ENCODE measurements at places on chromosomes 7 and 10.

- peak; percentile 48 for DNase-seq
Measured at GRCh38 chr10:103692436-103692951, 162.9 kb downstream of the SH3PXD2A start.

- DNase-seq, result no peak
Measured at GRCh38 chr10:94496010-94496409, 49.6 kb upstream of the HELLS start.

DNA sequence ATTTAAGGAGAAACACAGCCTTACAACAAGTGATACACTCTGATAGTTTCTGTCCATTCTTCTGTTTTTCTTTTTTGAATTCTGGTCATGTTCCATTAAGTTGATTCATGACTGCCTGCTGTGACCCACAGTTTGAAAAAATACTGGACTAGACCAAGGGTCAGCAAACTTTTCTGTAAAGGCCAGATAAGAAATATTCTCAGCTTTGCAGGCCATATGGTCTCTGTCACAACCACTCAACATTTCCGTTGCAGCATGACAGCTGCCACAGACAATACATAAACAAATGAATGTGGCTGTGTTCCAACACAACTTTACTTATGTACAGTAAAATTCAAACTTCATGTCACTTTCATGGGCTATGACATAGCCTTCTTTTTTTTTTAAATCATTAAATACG is 156.7 kb downstream of the PLXNA4 start:
- DNase-seq, result no peak

DNA sequence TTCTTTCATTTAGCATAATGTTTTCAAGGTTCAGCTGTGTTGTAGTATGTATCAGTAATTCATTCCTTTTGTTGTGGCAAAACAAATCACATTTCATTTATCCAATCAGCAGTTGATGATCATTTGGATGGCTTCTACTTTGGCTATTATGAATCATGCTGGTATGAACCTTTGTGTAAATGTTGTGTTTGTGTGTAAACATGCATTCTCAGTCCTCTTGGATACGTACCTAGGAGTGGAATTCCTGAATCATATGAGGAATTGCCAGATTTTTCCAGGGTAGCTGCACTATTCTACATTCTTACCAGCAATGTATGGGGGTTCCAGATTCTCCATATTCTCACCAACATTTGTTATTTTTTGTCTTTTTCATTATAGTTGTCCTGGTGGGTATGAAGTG is 578.5 kb upstream of the MKI67 start:
- no peak for DNase-seq

DNA sequence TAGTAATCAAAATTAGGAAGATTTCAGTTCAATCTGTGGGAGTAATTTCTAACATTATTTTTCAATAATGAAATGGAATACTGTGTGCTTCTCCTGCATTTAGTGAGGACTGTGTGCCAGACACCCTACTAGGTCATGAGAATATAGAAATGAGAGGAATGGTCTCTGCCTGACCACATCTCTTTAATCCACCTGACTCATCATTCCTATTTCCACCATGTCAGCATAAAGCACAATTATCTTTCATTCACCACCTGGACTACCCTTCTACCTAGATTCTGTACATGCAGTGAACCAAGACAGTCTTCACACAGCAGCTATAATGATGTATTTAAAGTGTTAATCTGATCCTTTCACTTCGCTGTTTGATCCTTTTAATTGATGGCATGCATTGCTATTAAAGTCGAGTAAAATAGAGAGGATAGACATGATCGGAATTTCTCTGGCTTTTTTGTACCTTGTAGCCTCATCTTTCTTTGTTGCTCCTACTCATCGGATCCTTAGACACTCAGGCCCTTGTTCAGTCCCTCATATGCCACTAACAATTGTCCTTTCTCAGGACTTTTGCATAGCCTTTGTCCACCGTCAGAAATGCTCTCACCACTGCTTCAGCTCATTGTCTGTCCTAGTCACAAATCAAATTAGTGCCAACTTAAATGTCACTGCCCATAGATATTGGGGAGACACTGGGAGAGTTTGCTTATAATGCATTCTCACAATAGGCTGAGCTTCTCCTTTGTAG is 1037.1 kb downstream of the REEP3 start:
- no peak for DNase-seq

- no peak for DNase-seq
Measured at GRCh38 chr10:125149036-125149679, 11.2 kb downstream of the CTBP2 start.

DNA sequence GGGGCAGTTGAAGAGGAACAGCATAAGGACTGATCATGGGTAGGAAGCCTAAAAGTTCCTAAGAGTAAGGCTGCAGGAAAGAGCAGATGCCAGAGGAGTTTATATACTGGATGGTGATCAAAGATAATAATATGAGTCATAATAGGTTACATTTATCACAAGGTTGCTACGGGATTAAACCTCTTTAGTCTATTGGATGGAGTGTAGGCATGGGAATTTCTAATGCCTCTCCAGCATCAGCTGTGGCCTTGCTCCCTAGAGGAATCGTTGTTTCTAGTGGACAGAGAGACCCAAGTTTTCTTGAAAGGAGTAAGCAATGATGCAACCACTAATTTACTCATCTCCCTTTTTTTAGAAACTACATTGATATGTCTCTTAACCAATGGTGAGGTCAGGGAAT is 213.4 kb downstream of the GPR37 start:
- no peak for DNase-seq

- DNase-seq, result peak; percentile 49
Measured at GRCh38 chr7:101162551-101163278, 2.7 kb downstream of the VGF start.

GRCh38 chr7:47539398-47540052 is 42.4 kb downstream of the TNS3 start:
- DNase-seq, result no peak

GRCh38 chr10:35640951-35641675 is 983 bp downstream of the FZD8 start:
- peak; percentile 69 for DNase-seq

DNA sequence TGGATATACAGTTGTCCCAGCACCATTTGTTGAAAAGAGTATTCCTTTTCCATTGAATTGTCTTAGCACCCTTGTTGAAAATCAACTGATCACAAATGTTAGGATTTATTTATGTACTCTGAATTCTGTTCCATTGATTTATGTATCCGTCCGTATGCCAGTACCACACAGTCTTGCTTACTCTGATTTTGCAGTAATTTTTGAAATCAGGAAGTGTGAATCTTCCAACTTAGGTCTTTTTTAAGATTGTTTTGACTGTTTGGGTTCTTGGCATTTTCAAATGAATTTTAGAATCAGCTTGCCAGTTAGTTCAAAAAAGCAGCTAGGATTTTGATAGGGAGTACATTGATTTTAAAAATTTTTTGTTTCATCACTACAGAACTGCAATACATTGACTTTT is 23.7 kb downstream of the CDK13 start:
- DNase-seq, result no peak

DNA sequence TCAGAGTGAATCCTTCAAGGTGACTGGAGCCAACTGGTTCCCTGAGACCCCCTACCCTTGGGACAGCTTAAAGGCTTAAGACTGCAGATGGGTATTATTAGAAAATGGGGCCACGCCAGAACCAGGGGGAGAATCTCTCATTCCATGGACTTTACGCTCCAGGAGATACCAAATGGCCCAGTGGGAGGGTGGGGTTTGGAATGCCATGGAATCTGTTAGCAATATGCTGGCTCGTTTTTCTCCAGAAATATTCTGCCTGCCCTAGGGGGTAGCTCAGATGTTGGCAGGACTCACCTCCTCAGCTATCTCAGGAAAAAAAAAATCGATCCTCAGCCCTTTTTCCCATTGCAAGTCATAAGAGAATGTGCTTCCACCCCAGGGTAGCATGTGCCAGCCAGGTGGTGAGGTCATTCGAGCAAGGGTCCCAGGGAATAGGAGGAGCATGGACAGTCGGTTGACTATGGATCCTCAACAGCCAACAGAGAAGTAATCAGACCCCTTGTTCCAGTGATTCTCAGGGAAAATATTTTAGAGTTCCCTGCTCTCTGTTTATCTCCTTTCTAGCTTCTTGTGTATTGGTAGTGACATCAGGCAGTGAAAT is 22.9 kb downstream of the SVIL start:
- DNase-seq, result no peak

DNA sequence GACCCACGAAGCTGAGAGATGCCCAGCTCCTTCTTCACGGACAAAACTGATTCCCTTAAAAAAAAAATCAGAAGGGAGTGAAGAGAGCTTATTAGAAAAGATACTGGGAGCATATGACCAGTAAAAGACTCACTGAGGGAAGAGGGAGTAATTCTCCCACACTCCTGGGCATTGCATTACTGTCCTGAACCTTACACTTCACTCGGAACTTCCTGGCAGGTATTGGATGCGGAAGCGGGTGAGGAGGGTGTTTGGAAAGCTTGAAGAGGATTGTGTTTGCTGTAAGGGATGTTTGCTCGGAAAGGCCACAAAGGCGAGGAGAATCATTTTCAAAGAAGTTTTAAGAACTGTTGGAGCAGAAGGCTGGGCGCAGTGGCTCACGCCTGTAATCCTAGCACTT is 375 bp downstream of the HKDC1 start:
- DNase-seq, result no peak

GRCh38 chr10:12388671-12389070 is 39.3 kb downstream of the CAMK1D start:
- no peak for DNase-seq

DNA sequence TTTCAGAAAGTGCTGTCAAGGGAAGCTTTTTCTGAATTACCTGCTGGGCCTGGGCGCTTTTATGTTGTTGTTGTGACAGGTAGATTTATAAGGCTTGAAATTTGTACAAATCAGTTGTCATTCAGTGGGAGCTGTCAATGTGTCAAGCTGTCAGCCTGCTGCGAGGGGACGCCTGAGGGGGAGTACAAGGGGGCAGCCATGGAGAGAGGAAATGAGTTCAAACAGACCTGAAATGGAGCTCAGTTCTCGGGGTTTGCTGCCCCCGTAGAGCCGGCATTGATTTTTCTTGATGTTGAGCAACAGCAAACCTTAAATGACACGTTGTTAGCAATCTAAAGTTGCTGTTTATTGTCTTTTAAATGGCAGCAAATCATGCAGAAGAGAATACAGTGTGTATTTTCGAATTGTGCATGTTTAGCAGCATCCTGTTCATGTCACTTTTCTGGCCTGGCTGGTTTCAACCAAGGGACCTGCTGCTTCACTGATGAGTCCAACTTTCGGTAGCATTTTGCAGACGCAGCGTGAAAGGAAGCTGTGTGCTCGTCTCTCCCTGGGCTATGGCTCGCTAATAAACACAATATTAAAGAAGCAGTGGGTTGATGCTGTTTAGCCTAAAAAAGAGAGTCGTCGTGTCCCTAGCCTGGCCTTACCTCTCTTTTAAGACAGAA is 166.5 kb downstream of the LRMDA start:
- DNase-seq, result no peak

GRCh38 chr10:75428434-75429158 is 2.8 kb upstream of the LRMDA start:
- no peak for DNase-seq

DNA sequence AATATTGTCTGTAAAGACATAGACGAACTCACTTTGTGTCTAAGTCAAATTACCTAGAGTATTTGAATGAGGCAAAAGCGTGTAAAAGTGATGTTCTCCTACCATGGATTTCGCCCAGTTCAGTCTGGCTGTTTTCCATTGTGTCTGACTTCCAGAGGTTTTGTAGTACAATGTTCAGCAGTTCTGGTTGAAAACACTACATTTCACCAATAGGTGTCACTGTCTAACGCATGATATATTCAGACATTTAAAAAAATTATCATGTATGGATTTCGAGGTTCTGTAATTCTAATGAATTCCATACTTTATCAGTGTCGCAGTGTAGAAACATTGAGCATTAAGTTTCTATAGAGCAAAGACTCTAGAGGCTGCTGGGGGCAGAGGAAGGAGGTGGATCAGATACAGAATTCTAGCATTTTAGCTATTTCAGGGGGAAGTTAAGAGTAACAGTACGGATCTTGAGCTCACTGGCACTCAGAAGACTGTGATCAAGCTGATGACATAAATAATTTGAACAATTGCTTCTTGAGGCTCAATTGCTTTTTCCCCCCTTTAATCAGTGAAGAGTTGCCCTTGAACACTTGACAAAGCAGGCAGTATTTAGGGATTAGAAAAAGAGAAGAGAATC is 196.9 kb upstream of the RHOBTB1 start:
- no peak for DNase-seq

DNA sequence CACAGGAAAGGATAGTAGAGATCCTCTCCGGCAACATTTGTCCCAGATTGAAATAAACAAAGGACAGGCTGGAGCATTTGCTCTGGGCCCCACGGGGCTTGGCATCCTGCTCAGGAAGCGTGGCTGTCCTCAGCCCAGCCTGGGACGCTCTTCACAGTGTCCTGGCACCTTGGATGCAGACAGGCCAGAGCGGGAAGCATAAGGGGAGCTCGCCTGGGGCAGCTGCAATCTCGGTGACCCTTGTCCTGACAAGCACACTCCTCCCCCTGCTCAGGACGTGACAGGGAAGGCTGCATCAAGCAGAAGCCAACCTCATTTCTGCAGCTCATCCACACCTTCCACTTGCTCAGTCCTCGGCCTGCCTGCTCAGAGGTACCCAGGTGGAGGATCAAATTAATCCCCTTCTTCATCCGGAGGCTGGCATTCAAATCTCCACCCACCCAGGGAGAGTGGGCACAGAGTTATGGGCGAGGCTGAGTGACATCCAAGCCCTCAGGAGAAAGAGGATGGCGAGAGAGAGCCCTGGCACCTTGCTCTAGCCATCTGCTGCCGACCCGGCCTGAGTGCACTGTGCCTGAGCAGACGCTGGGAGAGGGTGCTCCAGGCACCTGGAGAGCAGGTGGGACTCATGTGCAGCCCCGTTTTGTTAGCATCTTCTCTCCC is 47.6 kb downstream of the ABRAXAS2 start:
- DNase-seq, result no peak

DNA sequence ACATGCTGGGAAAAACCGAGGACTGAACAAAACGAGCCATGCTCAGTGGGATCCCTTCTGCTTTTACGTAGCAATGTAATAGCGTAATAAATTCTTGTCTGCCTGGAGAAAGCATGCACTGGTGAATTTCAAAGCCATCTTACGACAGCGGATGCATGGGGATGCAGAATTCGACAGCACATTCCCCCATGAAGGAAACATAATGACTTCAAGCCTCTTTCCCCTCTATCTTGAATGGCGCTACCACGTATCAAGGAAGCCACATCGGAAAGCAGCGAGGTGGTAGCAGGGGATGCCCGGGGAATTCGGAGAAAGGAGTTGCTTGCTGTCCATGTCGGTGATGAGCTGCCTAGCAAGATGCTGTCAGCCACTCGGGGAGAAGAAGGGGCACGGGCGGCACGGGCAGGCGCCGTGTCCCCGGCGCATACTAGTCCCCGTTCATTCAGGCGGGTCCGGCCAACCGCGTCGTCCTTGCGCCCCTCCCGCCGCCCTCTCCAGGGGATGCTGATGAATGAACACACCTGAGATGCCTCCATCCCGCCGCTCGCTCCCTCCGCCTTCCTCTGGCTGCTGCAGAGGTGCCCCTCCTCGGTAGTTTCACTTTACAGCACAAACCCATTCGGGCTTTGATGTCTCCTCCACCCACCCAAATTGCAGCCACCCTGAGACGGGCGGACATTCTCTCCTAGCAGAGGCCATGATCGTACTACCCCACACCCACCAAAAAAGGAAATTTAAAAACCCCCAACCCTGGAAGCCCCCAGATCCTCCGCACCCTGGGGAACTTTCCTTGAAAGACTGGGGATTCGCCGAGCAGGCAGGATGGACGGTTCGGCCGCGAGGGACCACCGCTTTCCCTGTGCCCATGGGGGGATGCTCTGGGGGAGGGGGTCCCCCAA is 644 bp downstream of the SORBS1 start:
- peak; percentile 54 for DNase-seq
